NCI-H1092 (cell line): ENCODE measurements at places on chromosomes 1 and 21.

DNA sequence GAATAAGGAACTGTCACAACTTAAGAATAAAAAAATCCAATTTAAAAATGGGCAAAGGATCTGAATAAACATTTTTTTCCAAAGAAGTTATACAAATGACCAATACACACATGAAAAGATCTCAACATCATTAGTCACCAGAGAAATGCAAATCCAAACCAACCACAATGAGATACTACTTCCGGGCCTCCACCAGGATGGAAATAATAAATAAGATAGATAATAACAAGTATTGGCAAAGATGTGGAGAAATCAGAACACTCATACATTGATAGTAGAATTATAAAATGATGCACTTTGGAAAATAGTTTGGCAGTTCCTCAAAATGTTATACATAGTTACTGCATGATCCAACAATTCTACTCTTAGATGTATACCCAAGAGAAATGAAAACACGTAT, 18.7 kb downstream of the ZSWIM5 start:
- DNase-seq = no peak

GRCh38 chr21:44024887-44025353, 12.8 kb downstream of the TRAPPC10 start:
- DNase-seq = no peak

DNA sequence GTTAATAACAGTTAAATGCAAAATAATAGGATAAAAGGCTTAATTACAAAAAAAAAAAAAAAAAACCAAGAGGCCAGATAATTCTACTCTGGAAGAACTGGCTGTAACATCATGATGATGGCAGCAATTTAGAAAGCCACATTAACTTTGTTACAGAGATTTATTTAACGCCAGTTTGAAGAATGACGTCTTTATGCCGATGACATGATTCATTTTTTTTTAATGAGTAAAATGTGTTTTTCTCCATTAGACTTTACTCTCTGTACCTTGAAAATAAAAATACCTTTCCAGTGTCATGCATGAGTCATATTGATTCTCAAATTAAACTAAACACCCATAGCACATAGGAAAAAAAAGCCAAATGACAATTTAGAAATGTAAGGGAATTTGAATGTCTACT, 226.1 kb downstream of the RGS7 start:
- DNase-seq = no peak

DNA sequence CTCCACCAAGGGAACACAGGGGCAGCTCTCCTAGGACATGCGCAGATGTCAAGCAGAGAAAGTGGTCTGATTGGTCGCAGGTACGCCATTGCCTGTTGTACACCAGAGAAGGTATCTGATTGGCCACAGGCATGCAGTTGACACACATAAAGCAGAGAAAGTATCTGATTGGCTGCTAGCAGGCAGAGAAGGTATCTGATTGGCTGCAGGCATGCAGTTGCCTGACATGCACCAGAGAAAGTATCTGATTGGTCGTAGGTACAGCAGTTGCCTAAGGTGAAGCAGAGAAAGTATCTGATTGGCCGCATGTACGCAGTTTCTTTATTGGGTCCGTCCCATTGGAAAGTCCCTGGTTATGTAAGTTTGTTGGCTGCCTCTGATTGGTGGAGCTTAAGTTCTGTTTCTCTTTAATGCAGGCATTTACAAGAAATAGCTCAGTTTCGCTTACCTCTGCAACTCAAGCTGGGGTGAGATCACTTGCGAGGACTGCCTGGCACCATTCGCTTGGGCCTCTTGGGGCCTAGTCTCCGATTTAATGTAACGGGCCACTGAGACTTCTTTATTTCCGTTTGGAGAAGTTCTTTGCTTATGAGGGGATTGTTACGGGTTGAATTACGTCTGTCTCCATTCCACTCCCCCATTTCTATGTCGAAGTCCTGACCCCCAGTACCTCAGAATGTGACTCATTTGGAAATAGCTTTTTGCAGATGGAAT, 74.2 kb downstream of the SIK1 start:
- no peak for DNase-seq

DNA sequence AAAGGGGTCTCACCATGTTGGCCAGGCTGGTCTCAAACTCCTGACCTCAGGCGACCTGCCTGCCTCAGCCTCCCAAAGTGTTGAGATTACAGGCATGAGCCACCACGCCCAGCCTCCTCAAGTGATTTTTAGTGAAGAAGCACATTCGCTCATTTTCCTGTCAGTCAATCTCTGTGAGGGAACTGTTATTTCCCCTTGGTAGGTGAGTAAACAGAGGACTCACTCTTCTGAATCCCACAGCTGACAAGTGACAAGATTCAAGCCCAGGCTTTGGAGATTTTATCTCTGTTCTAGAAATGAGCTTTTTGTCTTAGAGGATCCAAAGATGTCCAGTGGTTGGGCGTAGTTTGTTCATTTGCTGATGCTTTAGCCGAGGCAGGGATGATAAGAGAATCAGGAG, 43.9 kb upstream of the TACSTD2 start:
- DNase-seq = no peak

- no peak for DNase-seq
These were observed 58.7 kb upstream of the ZC3H12A start for GRCh38 chr1:37415611-37416244.
